ENCODE measurements at places on chromosomes 4 and X.

- DNase-seq = no peak
Measured at GRCh38 chr4:62640296-62640695, 1440.2 kb downstream of the ADGRL3 start.

DNA sequence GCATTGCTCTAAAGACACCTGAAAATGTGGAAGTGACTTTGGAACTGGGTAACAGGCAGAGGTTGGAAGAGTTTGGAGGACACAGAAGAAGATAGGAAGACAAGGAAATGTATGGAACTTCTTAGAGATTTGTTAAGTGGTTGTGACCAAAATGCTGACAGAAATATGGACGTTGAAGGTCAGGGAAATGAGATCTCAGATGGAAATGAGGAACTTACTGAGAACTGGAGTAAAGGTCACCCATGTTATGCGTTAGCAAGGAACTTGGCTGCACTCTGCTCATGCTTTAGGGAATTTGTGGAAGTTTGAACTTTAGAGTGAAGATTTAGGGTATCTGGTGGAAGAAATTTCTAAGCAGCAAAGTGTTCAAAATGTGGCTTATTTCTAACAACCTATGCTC, 99.4 kb downstream of the FAM13A start:
- DNase-seq = no peak

DNA sequence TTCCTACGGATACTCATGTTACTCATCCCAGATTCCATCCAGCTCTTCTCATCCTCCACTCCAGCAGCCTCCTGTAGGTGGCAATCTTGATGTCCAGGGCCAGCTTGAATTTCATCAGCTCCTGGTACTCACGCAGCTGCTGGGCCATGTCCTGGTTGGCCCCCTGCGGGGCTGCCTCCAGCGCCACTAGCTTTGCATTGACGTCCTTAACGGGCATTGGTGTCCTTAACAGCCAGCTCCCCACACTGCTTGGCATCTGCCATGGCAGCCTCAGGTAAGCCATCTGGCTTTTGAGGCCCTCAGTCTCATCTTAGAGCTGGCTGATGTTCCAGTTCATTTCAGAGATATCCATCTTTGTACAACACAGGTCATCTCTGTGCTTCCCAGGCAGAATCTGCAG, 223.7 kb downstream of the FGF13 start:
- DNase-seq = no peak

GRCh38 chrX:21655901-21656586, 2.1 kb downstream of the KLHL34 start:
- no peak for DNase-seq

- DNase-seq = no peak
Measured at GRCh38 chr4:25847329-25847728, 15.5 kb downstream of the SEL1L3 start.

GRCh38 chr4:2141022-2141761, 82.1 kb downstream of the NAT8L start:
- no peak for DNase-seq

- DNase-seq = no peak
Measured at GRCh38 chr4:98466868-98467599, 191.4 kb downstream of the TSPAN5 start.

DNA sequence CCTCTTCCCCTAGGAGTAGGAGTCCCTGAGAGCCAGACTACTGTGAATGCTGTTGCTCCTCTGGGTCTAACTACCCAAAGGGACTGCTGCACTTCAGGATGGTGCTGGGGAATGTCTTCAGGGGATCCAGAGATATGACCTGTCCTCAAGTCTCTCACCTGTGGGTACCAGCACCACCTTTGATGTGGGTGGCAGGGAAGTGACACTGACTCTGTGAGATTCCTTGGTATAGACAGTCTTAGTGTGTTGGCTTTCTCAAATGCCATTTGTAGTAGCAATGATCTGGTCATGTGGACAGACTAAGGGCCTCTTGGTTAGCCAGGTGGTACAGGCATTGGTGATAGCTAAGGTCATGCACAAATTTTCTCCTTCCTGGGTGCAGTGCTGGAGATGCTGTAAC, 108.9 kb upstream of the ADAMTS3 start:
- no peak for DNase-seq

DNA sequence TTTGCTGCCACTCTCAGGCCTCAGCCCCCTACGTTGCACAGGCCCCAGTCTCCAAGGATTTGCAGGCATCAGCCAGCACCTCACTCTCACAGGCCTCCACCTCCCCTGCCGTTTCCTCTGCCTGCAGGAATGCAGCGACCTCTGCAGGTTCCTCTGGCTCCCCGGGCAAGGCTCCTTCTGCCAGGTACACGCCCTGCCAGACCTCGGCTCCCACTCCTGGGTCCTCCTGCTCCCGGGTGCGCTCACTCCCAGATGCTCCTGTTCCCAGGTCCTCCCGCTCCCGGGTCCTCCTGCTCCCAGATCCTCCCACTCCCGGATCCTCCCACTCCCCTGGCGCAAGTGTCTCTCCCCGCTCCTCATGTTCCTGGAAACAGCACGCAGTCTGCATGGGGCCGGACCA, 144.4 kb upstream of the RADX start:
- no peak for DNase-seq

- DNase-seq = no peak
Measured at GRCh38 chr4:27350161-27350560, 489.5 kb downstream of the STIM2 start.

GRCh38 chr4:7238300-7238960, 46.1 kb downstream of the SORCS2 start:
- DNase-seq = no peak

DNA sequence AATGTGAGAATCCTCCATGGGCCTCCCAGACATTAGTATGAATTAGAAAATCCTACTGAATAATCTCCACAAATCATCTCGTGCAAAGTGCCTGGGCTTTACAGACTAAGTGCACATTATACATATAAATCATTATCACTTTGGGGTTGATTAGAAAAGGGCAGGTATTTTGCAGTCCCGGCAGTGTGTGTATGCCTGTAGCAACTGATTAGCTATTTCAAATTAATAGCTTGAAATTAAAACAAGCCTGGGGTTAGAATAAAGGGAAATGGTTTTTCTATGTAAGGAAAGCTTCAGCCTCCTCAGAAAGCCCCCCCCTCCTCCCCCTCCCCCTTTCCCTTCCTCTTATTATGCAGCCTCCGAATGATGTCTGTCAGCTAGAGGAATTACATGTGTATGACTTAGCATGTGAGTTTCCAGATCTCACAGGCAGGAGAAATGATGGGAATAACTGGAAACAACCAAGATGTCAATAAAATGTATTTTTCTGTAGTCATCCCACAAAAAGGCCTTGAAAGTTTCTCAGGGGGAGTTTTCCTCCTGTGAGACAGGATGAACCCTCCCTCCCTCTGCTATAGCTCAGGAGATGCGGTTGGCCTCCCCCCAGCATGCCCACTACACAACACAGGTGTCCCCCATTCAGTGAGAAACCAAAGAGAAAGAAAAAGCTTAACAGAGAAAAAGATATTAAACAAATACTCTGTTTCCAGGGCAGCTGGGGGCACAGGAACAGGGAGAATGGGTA, 41.2 kb upstream of the RASGEF1B start:
- no peak for DNase-seq
